ENCODE measurements at places on chromosomes 2 and 18.

GRCh38 chr2:60423505-60423904 is 129.9 kb downstream of the BCL11A start:
- DNase-seq = no peak

GRCh38 chr2:85323351-85323987 is 4.3 kb downstream of the TGOLN2 start:
- no peak for DNase-seq

- DNase-seq = peak; percentile 31
Measured at GRCh38 chr2:234496055-234496834, 636 bp downstream of the ARL4C start.

DNA sequence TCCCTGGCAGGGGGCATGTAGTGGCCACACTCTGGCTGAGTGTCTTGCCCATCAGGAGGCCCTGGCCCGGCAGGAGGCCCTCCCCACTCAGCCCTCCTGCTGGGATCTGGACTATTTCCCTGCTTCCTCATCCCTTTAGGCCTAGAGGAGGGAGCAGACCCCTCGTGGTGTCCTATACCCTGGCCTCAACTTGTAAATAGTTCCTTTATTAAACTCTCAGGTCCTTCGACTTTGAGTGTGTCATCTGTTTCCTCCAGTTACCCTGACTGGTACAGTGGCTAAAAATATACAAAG is 166.7 kb upstream of the GLI2 start:
- no peak for DNase-seq

DNA sequence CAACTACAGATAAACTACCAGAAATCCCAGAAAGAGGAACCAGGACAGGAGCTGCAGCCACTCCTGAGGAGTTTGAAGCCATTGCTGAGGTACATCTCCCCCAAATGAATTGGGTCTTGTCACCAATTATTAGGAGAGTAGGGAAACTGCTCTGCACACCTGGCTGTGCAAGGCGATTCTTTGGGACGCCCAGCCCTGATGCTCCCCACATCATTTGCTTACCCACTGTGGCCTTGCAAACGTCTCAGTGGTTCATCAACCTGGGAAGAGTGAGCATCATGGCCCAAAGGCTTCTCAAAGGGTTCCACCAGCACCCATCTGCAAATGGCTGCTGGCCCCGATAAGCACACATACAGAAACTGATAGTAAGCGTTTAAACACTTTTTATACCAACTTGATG is 21.8 kb upstream of the DCDC2C start:
- no peak for DNase-seq

- no peak for DNase-seq
Measured at GRCh38 chr2:74548900-74549826, 4.6 kb downstream of the LOXL3 start.

GRCh38 chr2:15636972-15637785 is 45.5 kb downstream of the DDX1 start:
- DNase-seq = peak; percentile 39
